Hematopoietic multipotent progenitor cell treated with erythropoietin and hydrocortisone succinate and interleukin-3 and kit ligand, for 8 days (in vitro differentiated cells): ENCODE measurements at places on chromosomes 5 and 9.

GRCh38 chr5:153571162-153571561, 80.7 kb downstream of the GRIA1 start:
- DNase-seq: no peak

- no peak for DNase-seq
Observed at GRCh38 chr5:167839065-167839464, 452.4 kb upstream of the WWC1 start.

- peak; percentile 54 for DNase-seq
Observed at GRCh38 chr5:143341807-143342570, 61.5 kb downstream of the NR3C1 start.

- no peak for DNase-seq
Observed at GRCh38 chr5:147912011-147912410, 5.7 kb upstream of the C5orf46 start.

- peak; percentile 32 for DNase-seq
Observed at GRCh38 chr9:113164536-113165300, 13.9 kb downstream of the SLC31A2 start.

DNA sequence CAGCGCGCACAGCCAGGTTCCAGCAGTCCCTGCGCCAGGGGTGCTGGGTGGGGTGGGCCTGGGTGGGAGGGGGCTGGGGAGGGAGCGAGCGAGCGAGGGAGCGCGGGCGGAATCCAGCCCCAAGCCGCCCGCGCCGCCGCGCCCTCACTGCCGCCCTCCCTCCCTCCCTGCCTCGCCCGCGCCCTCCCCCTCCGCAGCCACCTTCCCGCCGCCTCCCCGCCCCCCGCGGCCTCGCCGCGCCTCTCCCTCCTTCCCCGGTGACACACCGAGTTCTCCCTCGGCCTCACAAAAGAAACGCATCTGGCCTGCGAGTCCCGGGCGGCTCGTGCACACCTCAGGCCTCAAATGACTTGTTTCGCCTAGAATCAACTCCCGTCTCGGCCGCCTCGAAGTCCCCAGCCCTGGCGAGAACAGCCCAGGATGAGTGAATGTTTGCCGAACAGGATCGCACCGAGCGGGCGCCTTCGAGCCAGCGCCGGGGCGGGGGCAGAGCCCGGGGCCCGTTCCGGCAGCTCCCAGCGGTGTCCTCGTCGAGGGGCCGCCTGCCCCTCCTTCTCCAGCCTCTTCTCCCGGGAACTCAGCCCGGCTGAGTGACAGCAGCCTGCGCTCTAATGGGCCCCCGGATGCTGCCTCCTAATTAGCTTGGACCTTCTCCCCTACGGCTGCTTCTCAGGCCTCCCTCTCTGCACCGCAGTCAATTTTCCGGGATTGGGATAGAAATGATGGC, 371 bp upstream of the PITX1 start:
- DNase-seq: peak; percentile 37

DNA sequence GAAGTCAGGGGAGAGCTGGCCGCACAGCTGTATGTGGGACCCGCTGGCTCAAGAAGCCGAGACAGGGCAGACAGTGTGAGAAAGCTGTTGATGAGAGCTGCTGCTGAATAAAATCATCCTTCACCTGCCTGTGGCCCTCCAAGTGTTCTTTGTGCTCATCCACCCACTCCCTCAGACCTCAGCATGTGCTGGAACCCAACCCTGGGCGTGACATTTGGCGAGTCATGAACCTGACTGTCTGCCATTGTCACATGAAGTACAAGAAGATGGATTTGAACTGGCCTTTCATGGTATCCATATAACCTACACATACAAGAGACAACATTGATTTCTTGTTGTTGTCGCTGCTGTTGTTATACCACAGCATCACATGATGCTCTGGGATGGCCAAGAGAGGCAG, 139.7 kb upstream of the PLCXD3 start:
- no peak for DNase-seq

DNA sequence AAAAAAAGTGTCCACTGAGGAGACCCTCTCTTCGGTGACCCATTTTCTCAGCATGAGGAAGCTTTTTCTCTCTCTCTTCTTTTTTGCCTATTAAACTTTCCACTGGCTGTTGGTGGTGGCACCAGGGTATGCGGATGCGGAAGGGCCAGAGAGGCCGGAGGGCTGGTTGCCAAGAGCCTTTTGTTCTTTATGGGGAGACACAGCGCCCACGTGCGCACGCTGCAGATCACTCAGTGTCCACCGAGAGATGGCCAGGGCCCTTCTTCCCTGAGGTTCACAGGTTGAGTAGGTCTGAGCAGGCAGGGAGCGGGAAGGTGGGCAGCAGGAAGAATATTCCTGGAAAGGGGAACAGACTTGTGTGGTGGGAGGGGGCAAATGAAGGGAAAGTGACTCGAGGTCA, 69.1 kb downstream of the STK10 start:
- no peak for DNase-seq

DNA sequence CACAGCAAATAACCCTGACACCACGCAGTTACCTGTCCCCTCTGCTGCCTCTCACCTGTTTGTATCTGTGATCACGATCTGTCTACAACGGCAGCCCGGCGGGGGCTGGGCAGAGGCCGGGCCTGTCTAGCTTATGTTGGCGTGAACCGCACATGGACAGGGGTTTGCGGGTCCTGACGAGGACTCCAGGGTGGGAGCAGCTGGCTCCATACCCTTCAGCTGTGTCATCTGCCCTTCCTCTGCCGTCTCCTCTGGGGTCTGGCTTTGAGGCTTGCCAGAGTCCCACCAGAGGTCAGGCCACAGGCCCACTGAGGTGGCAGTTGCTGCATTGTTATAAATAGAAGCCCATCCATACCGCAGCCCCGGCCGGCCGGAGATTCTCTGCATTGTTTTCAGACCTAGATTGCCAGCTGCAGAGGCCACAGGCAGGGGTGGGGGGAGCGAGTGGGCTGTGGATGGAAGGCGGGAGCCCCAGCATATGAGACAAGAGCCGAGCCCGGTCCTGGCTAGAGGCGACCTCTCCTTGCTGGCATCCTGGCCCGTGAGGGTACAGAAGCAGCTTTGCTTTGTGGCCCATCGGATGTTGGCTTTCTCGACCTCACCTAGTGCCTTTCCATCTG, 37.8 kb downstream of the FAM78A start:
- no peak for DNase-seq

- no peak for DNase-seq
Observed at GRCh38 chr9:87040410-87041009, 93.2 kb upstream of the GAS1 start.

DNA sequence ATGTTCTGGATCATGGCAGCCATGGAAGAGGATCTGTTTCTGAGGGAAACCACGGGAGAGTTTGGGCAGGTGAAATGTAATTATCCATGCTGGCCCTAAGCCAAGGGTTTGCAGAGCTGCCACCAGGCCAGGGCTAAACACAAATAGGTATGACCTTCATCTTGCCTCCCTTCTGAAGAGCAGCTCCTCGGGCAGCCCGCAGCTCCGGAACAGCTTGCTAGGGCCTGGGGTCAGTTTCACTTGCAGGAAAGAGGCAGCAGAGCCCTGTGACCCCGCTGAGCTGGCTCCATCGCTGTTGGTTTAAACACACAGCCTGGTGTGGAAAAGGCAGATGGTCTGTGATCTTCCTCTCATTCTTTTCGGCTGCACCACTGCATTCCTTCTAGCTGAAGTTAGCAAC, 141.4 kb downstream of the TMEM38B start:
- DNase-seq: no peak

- no peak for DNase-seq
Observed at GRCh38 chr5:141799507-141800167, 78.6 kb downstream of the PCDH1 start.

DNA sequence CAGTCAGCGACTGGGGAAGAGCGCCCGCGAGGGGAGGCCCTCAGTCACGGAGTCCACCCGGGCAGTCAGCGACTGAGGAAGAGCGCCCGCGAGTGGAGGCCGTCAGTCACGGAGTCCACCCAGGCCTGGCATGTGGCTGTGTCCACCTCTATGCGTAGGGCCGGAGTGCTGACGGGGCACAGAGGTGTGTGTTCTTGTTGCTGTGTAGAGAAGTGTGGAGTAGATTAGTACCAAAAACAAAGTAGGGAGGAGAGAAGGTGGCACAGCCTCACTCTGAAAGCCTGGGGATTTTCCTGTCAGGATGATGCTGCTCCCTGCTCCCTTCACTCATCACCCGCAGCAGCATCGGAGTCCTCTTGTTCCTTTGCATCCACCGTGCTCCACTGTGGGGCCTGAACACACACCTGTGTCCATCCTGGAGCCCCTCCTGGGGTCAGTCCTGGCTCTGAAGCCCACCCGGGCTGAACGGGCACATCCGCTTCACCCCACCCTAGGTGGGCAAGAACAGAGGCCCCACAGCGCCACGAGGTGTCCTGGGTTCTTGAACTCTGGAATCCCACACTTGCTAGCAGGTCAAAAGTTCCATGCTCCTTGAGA, 37.9 kb downstream of the AHRR start:
- no peak for DNase-seq

- no peak for DNase-seq
Observed at GRCh38 chr9:95764533-95765319, 110.8 kb upstream of the ERCC6L2 start.

- peak; percentile 43 for DNase-seq
Observed at GRCh38 chr9:101536938-101537337, 3.3 kb downstream of the RNF20 start.

DNA sequence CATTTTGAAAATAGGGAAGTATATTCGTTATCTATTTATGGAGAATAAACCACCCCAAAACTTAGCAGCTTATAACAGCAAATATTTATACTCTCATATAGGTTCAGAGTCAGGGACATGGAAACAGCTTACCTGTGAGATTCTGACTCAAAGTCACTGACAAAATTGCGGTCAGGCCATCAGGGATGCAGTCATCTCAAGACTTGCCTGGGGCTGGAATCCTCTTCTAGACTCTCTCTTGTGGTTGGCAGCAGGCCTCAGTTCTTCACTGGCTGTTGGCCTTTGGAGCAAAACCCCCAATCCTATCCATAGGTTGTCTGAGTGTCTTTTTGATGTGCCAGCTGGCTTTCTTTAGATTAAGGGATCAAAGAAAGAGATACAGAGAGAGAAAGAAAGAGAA, 275.6 kb downstream of the SEC61B start:
- no peak for DNase-seq

DNA sequence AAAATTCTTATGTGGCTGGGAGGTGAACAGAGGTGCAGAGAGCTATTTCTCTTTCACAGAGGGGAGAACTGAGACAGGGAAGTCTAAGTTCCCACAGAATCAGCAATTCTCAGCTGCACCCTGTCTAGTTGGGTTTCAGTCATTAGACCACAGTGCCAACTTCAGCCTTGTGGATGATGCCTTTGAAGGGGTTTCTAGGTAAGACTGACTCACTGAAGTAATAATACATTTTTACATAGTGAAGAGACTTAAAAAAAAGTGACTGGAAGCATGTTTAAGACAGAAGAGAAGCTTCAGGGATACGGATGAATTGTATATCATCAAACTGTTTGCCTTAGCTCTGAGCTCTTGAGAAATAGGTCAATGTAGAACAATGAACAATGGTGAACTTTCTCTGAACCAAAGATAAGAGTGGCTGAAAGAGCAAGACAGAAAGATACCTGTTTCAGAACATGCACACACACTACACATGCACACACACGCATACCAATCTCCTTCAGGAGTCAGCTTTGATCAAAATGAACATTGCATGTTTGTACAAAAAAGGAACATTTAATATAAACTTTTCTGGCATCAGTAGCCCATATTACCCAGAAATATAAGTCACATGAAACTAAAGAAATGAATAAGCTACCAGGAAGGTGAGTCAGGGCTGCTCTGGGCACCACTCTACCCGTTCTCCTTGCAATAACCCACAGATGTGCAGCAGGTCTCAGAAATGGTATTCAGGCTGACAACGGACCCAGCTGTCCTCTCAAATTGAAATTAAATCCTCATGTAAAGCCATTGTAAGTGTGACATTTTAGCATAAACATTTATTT, 12.6 kb upstream of the FYB1 start:
- DNase-seq: no peak

- no peak for DNase-seq
Observed at GRCh38 chr9:72363236-72363635, 1.8 kb downstream of the ZFAND5 start.

DNA sequence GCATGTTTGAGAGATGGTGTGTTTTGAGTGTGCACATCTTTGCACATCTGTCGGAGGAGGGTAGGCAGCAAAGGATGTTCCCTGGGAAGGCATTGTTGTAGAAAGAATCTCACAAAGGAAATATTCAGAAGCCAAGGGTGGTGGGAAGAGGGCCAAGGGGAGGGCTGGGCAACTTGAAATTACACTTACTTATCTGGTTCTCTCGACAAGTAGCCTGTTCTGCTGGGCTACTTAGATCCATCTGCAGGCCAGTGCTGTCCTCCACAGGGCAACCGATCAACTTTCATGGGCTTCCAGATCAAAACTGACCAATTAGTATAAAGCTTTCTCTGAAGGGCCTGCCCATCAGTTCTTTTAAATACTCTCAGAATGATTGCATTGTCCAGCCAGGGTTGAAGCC, 495.2 kb downstream of the GADD45G start:
- DNase-seq: no peak

DNA sequence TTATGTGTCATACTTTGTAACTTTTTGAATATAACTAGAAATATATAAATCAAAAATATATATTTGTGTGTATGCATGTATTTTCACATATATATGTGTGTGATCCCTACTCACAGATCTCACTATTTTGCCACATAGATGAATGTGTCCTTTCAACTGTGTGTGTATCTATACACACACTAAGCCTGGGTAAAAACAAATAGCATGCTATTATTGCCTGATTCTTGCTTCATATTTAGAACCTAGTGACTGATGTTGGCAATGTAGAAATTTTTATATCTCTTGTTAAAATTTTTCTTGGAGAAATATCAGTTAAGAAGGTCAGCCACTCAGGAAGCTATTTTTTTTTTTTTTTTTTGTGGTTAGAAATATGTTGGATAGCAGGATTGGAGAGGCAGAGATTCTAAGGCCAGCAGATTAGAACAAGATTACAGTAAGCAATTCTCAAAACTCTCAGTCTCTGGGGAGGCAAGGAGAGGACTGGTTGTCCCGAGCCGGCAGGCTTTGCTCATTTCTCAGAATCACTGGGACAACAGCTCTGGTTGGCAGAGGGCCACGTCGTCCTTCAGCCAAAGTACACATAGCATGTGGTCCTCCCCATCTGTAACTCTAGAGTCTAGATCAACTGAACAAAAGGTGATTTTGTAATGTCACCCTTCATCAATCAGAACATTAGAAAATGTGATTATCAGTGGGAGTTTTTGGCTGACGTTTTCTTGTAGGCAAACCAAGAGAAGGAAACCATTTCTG, 19.7 kb downstream of the C6 start:
- no peak for DNase-seq

- no peak for DNase-seq
Observed at GRCh38 chr9:19380826-19381075, 715 bp upstream of the RPS6 start.

DNA sequence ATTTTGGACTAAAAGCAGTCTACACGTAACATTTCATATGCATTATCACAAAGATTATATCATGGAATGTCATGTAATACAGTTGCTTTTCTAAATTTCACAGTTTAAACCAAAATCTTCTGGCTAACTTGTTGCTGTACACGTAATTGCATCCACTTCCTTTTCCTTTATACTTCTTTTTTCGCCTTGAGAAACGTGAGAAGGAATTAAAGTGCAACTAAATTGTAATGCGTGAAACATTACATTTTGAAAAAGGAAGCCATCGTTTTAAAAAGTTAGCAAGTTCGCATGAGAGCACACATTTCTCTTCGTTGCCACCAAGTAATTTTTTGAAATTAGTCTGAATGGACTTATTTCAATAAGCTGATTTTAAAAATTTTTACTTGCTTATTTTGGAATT, 80.0 kb downstream of the MEGF10 start:
- no peak for DNase-seq

GRCh38 chr9:3292311-3292710, 233.5 kb downstream of the RFX3 start:
- DNase-seq: no peak
